Thoracic aorta (tissue), 2 donors: ENCODE measurements at places on chromosomes 6 and 20. TPM values are rescaled to one million over a fixed set of nuclear protein-coding genes. Genes with fewer than 3 reads are reported as not detected.

PCMTD2 gene
- total RNA-seq = 55.9 TPM

TMEM30A gene
- total RNA-seq = 123 TPM

GRCh38 chr20:48148916-48149672 lies 363.8 kb upstream of the SULF2 start:
- no peaks in the 10 kb centered on the region for H3K36me3 ChIP-seq
- DNase-seq = no peak
- no peak overlapping the region for H3K4me3 ChIP-seq
- H3K27me3 ChIP-seq = no peaks in the 10 kb centered on the region

GRCh38 chr6:6362056-6362840 lies 41.8 kb upstream of the F13A1 start:
- no peak overlapping the region for H3K27ac ChIP-seq
- DNase-seq = no peak
- no peaks in the 10 kb centered on the region for H3K27me3 ChIP-seq
- no peak overlapping the region for H3K4me3 ChIP-seq
- H3K4me1 ChIP-seq = no peaks in the 10 kb centered on the region

DNA sequence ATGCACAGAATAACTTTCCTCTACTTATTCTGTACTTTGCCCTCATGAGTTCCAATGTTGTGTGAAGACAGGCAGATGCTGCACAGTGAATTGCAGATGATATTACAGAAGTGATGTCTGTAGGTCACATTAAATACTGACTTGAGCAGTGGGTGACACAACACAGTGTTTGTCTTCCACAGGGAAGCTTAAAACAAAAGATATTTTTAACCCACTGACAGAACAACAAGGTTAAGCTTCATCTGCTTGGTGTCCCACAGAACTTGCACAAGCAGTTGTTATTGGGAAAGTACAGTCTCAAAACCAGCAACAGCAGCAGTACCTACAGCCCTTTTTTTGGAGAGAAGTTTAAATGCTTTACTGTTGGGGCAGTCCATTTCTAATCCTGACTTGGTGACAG lies 10.5 kb downstream of the SUMO4 start:
- no peak for DNase-seq
- peaks cover 7% of the 10 kb centered on the region for H3K36me3 ChIP-seq
- no peak overlapping the region for H3K27ac ChIP-seq
- H3K4me3 ChIP-seq = no peak overlapping the region

- DNase-seq = no peak
- H3K27ac ChIP-seq = no peak overlapping the region
- no peaks in the 10 kb centered on the region for H3K36me3 ChIP-seq
- no peaks in the 10 kb centered on the region for H3K27me3 ChIP-seq
Observed at GRCh38 chr6:44667668-44668390, 280.3 kb downstream of the CDC5L start.

- peaks cover 20% of the 10 kb centered on the region for H3K4me1 ChIP-seq
- no peak overlapping the region for H3K27ac ChIP-seq
- H3K4me3 ChIP-seq = no peak overlapping the region
- H3K27me3 ChIP-seq = no peaks in the 10 kb centered on the region
Observed at GRCh38 chr20:48731536-48731935, 96.3 kb downstream of the PREX1 start.

DNA sequence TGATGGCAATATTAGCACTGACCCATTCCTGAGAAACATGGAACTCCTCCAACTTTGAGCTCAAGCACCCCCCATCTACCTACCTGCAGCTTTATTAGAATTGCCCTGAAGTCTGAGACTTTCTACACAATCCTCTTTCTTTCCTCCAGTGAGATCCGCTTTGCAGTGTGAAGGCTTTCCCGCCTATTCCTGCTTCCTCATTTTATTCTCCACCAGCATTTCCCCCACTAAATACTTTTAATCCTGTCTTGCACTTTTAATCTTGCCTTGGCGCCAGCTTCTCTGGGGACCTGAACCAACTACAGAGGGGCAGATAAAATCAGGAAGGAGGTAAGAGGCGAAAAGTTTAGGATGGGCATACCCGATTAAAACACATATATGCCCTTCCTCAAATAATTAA lies 178.1 kb upstream of the PRDM1 start:
- no peaks in the 10 kb centered on the region for H3K36me3 ChIP-seq
- no peak overlapping the region for H3K4me3 ChIP-seq
- no peak for DNase-seq
- H3K4me1 ChIP-seq = peaks cover 7% of the 10 kb centered on the region
- H3K27me3 ChIP-seq = no peaks in the 10 kb centered on the region

- H3K27me3 ChIP-seq = no peaks in the 10 kb centered on the region
- DNase-seq = no peak
- H3K36me3 ChIP-seq = no peaks in the 10 kb centered on the region
Observed at GRCh38 chr6:41724586-41725501, 10.6 kb downstream of the TFEB start.

GRCh38 chr6:131159578-131159977 lies 24.3 kb downstream of the AKAP7 start:
- no peaks in the 10 kb centered on the region for H3K27me3 ChIP-seq
- no peaks in the 10 kb centered on the region for H3K36me3 ChIP-seq
- H3K27ac ChIP-seq = no peak overlapping the region
- no peak for DNase-seq
- H3K4me3 ChIP-seq = no peak overlapping the region

DNA sequence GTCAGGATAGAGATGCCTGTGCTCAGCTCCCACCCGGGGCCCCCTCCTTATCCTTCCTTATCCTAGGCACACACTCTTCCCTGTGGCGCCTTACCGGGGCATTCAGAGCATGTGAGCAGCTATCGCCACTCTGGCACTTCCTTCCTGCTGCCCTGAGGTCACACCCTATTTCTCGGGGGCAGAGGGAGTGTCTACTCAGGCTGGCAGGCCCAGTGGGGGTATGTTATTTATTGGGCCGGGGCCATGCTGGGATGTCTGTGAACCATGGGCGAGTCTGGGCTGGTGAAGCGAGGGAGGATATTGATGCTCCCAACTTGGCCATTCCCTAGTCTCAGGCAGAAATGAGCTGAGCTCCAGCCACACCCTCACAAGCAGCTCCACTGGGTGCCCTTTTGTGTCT lies 3.9 kb upstream of the LY6G6D start:
- no peaks in the 10 kb centered on the region for H3K4me1 ChIP-seq
- H3K27ac ChIP-seq = no peak overlapping the region
- no peak for DNase-seq
- no peaks in the 10 kb centered on the region for H3K36me3 ChIP-seq
- no peak overlapping the region for H3K4me3 ChIP-seq
- no peaks in the 10 kb centered on the region for H3K27me3 ChIP-seq
